ENCODE measurements at places on chromosomes 6 and 20. TPM values are rescaled to one million over a fixed set of nuclear protein-coding genes. Genes with fewer than 3 reads are reported as not detected.

Gene MCUR1
- total RNA-seq = 29.7 TPM

DNA sequence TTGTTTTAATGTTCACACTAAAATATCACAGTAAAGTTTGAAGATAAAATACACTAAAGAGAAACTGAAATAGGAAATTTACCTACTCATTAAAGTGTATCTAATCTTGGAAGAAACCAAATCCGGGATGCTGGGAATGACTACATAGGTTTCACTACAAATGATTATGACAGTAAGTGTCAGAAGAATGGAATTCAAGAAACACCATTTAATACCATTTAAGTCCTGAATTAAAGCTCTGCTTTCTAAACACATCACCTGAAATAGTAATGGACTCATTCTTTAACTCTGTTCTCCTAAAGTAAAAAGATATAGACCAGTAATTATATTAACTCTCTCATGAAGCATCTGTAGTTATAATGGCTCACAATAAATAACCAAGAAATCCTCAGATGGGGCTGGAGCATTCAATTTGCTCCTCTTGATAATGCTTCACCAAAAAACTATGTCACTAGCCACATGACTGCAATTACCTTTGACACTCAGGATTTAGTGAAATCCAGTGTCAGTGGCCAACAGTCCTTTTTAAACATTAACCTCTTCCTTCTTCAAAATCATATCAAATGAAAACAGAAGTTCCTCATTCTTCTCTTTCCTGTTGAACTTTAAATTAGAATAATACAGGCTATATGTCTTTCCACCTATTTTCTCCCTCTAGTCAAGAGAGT is 41.4 kb downstream of the MAP7 start:
- no peaks in the 10 kb centered on the region for H3K36me3 ChIP-seq
- no peak for DNase-seq
- no peak overlapping the region for H3K27ac ChIP-seq
- peaks cover 2% of the 10 kb centered on the region for H3K4me1 ChIP-seq

Gene LAMA5
- total RNA-seq = 0.63 TPM

- peaks cover 13% of the 10 kb centered on the region for H3K4me1 ChIP-seq
- H3K27me3 ChIP-seq = peaks cover 3% of the 10 kb centered on the region
- no peak for DNase-seq
- no peaks in the 10 kb centered on the region for H3K36me3 ChIP-seq
These were observed 67.7 kb upstream of the CD93 start for GRCh38 chr20:23153696-23154341.

All from activated CD8-positive, alpha-beta T cell treated with anti-CD3 and anti-CD28 coated beads, Interleukin-2, amount 10 ng/mL, durations not matched to agents 7 days and 5 days (primary cell).